ENCODE measurements at places on chromosomes 1 and 21.

DNA sequence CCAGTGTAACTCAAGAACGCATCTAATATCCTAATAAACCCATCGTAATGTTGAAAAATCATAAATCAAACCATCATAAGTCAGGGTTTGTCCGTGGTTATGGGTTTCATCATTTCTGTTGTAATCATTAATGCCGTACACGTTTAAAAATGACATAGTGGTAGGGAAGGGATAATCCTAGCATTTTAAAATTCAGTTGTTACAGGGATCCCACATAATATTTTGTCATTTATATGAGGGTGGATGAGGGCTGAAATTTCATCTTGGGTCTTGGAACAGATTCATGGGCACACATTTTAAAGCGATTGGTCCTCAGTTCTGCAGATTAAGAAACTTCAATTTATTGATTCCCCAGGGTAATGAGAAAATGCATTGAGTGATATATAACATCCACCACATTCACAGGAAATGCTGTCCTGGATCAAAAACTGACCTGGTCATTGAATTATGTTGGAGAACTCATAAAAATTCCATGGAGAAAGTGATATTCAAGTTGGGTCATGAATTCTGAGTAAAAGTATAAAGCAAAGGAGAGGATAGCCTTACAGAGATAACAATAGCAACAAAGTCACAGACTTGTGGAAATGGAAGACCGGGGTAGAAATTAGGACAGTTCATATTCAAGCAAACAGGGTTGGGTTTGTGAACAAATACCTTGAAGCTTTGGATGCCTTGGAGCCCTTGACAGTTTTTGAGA, 1527.3 kb upstream of the TPTE start:
- DNase-seq: no peak

- DNase-seq: no peak
These were observed 54.5 kb upstream of the MARK1 start for GRCh38 chr1:220473440-220473839.

DNA sequence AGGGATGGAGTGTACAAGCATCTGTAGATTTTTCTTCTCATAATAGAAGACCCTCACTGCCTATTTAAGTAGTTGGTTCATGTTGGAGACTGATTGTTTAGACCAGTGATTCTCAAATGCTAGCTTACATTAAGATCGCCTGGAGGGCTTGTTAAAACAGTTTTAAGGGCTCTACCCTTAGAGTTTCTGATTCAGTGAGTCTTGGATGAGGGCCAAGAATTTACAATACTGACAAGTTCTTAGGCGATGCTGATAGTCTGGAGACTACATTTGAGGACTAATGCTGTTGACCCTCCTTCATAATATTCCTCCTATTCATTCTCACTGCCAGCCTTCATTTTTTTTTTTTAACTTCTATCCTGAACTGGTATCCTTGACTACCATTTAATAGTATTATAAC, 15.2 kb upstream of the AGO3 start:
- DNase-seq: no peak

GRCh38 chr1:5769146-5769545, 223.1 kb downstream of the NPHP4 start:
- DNase-seq: no peak

- DNase-seq: no peak
These were observed 120.5 kb upstream of the CD34 start for GRCh38 chr1:208031316-208031931.
